ENCODE measurements at places on chromosomes 5 and 9. TPM values are rescaled to one million over a fixed set of nuclear protein-coding genes. Genes with fewer than 3 reads are reported as not detected.

Gene MINAR2
- not detected for total RNA-seq

Gene SLC6A19
- 0.38 TPM for total RNA-seq

Gene ARSI
- 34.3 TPM for total RNA-seq

Gene OTP
- total RNA-seq = 0.13 TPM

Gene GCNT4
- 0.16 TPM for total RNA-seq

Gene PCDHB14
- 0.08 TPM for total RNA-seq

Gene C9
- total RNA-seq = not detected

Gene HEXB
- 111 TPM for total RNA-seq

All from A549 treated with Hydrocortisone at 1 μM for 4 hours (cell line).